ENCODE measurements at places on chromosomes 13 and 19.

- DNase-seq: no peak
Measured at GRCh38 chr19:55082020-55082851, 6.6 kb downstream of the EPS8L1 start.

GRCh38 chr19:11306337-11306736 lies 10.4 kb downstream of the TSPAN16 start:
- DNase-seq: no peak

GRCh38 chr13:44739539-44739938 lies 163.4 kb upstream of the TSC22D1 start:
- DNase-seq: no peak

GRCh38 chr13:100611678-100612492 lies 23.3 kb upstream of the GGACT start:
- DNase-seq: peak; percentile 57

DNA sequence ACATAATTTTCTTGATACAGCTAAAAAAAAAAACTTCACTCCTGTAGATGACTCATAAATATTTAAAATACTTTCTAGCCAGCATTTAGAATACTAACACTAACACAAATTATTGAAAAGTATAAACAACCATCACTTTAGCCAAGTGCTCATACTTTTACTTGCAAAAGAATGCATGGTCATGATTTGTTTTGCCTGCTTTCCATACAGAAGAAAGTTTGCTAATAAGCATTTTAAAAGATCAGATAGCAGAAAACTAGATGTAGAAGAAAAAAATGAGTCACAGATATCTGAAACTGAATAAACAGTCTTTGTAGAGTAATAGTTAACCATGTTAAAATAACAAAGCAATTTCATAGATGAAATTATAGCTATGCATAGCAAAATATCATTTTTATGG lies 2280.4 kb upstream of the PCDH20 start:
- peak; percentile 74 for DNase-seq

- DNase-seq: no peak
Measured at GRCh38 chr19:56750658-56751057, 79.1 kb upstream of the ZNF835 start.

DNA sequence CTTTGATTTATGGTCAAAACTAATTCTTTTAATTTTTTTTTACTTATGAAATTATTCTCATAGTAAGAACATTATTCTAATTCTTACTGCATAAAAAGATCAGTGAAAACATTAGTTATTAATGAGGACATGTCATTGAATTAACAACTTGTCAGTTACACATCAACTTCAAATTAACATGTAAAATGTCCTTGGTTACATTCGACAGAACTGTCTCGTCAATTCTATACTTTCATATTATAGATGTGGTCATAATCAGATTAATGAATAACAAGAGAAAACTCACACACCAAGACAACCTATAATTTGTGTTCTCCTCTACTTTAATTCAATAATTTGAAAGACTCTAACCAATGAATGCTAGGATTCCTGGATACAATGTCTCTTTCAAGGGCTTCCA lies 66.7 kb downstream of the KATNAL1 start:
- DNase-seq: no peak

DNA sequence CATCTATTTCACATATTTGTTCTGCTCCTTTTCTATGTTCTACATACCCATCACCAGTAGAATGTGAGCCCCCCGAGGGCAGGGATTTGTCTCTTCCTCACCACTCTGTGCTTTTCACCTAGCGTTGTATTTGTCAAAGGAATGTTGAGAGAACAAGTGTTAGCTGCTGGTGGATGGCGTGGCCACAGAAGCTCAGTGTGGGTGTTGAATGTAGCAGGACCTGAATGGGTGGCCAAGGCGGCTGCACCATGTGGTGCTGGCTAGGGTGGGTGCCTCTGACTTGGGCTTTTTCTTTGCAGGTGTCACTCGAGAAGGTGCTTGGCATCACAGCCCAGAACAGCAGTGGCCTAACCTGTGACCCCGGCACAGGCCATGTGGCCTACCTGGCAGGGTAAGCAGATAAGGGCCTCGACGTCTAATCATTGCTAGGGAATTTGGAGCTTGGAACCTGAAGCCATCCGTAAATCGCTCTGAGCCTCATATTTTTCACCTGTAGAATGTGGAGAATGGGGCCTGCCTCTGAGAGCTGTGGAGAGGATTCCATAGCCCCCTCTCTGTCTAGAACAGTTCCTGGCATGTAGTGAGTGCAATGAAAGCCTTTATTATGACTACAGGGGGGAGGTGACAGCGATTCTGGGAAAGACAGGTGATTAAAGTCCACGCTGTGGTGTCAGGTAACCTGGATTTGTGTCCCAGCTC lies 3.9 kb downstream of the WDR62 start:
- no peak for DNase-seq

GRCh38 chr19:33514885-33515551 lies 6.6 kb downstream of the PEPD start:
- DNase-seq: no peak
